ENCODE measurements at places on chromosomes 1 and 21.

- DNase-seq, result no peak
Measured at GRCh38 chr1:234779160-234779538, 169.2 kb upstream of the IRF2BP2 start.

DNA sequence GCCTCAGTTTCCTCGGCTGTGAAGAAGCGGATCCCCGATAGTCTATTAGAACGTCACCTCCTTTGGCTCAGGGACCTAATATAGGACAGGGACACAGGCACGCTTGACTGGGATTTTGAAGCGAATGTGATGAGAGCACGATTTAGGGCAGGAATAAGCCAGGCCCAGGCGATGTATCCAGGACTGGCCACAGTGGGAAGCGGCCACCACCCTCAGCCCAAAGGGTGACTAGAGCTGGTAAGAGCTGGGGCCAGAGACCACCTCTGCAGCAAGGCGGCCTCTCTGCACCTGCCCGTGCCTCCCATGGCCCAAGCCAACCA, 100.0 kb upstream of the VAMP3 start:
- DNase-seq, result no peak

DNA sequence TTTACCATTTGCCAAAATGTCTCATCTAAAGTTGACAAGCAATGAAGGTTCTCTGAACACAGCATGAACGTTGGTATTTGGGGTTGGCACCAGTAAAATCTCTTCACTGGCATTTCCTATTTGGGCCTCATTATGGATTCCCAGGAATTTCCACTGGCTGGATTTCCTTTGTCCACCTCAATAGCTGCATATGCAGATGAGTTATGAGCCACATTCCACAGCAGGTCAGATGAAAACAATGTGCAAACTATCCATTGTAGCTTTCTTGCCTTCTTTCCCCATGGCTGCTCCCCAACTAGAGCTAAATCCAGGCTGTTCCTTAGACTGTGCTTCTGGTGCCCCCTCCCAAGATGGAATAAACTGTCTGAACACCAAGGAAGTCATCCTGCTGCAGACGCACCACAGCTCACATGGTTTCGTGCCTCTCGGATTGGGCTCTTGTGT, 168.1 kb upstream of the FGGY start:
- DNase-seq, result no peak

- DNase-seq, result no peak
Measured at GRCh38 chr1:50251702-50252101, 143.0 kb downstream of the ELAVL4 start.

DNA sequence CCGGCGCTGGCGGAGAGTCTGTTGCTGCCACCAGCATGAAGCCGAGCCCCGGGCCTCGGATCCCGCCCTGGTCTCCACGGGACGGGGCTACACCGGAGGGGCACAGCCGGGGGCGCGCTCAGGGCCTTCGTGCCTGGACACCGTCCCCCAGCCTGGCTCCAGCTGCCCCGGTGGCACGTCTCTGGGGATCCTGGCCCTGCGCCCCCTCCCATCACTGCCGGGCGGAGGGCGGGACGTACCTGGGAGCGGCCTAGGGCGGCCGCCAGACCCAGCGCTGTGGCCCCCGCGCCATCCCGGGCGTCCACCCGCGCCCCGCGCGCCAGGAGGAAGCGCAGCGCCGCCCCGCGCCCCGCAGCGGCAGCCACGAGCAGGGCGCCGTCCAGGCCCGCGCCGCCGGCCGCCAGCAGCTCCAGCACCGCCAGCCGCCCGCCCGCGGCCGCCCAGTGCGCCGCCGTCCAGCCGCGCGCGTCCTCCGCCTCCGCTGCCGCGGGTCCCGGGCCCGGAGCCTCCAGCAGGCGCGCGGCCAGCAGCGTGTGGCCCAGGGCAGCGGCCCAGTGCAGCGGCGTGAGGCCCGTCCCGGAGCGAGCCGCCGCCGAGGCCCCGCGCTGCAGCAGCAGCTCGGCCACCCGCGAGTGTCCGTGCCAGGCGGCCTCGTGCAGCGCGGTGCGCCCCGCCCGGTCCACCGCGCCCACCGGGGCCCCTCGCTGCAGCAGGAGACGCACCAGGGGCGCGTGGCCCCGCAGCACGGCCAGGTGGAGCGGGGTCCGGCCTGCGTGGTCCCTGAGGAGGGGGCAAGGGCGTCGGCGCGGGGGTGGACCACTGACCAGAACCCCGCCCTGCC, 1.0 kb downstream of the ANKRD65 start:
- DNase-seq, result no peak

GRCh38 chr1:12764016-12764415, 9.5 kb upstream of the PRAMEF12 start:
- no peak for DNase-seq

GRCh38 chr1:48472638-48473037, 634 bp upstream of the SPATA6 start:
- no peak for DNase-seq

- DNase-seq, result no peak
Measured at GRCh38 chr1:2528966-2529783, 888 bp downstream of the HES5 start.

DNA sequence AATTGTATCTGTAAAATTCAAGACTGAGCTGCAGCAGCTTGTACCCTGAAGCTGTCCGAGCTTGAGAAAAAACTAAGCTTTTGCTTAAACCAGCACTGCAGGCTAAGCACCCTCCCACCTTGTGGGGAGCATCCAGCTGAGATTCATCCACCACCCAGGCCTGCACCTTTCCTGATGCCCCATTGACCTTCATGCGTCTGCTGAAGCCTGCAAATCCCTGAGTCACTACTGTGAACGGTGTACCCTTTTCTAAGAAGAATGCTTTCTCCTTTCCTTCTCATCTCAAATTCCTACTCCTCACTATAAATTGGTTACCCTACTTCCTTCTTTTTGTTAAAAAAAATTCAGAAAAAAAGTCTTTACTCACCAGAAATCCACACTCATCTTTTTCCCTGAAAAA, 90.9 kb upstream of the RGS18 start:
- DNase-seq, result no peak

DNA sequence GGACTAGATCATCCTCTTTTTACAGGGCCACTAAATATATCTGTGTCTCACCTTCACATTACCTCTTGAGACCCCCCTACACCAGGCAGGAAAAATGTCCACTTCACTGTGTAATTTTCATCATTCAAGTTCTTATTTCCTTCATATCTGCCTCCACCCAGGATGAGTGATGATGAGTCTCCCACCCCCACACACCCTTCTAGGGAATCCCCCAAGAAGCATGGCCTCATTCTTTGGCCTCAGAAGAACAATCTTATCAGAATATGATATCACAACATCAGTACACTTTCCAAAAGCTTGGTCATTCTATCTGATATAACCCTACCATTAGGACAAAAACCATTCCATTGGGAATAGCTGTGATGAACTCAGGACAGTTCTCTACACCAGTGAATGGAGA, 170.3 kb upstream of the DUSP10 start:
- no peak for DNase-seq

Data from stimulated activated CD8-positive, alpha-beta memory T cell treated with anti-CD3 and anti-CD28 coated beads, Interleukin-7, amount 100 ng/mL, for 1 hour (primary cell).